Calu3 (cell line): ENCODE measurements at places on chromosomes 6 and 20. TPM values are rescaled to one million over a fixed set of nuclear protein-coding genes. Genes with fewer than 3 reads are reported as not detected.

MRAP2 gene
- 0.22 and 0.38 TPM in 2 replicates for total RNA-seq

RAET1L gene
- 1.3 and 2.3 TPM in 2 replicates for total RNA-seq

- DNase-seq = no peak
Measured at GRCh38 chr6:166168616-166169548, 1.2 kb upstream of the TBXT start.

- DNase-seq = no peak
Measured at GRCh38 chr6:140833408-140833807, 1299.3 kb upstream of the GJE1 start.

GRCh38 chr6:12266571-12266970 is 23.6 kb upstream of the EDN1 start:
- DNase-seq = no peak

GRCh38 chr6:42512579-42512978 is 51.2 kb upstream of the UBR2 start:
- peak; percentile 16 for DNase-seq

NINL gene
- total RNA-seq = 8.5 and 9.1 TPM in 2 replicates

- no peak for DNase-seq
Measured at GRCh38 chr20:42051921-42052320, 433.7 kb upstream of the CHD6 start.

GRCh38 chr20:55264703-55265239 is 740.5 kb downstream of the CBLN4 start:
- no peak for DNase-seq

GRCh38 chr6:123879749-123880148 is 76.1 kb downstream of the NKAIN2 start:
- DNase-seq = no peak

DNA sequence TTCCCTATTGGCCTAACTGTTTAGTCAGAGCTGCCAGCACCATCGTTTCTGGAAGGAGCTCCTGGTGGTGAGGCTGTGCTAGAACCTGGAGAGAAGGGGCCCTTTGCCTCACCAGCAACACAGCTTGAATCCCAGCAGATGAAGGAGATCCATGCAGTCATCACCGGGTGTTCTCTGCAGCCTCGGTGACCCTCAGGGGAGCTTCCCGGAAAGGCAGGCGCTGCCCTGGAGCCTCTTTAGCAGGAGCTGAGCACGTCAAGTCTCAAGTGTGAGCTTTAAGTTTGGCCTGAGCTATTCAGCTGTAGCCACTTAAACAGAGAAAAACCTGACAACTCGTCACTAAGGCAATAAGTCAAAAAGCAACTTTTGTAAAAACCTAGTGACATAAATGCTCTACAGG is 181.2 kb upstream of the FOXQ1 start:
- no peak for DNase-seq

PABPC1L gene
- total RNA-seq = 172 and 182 TPM in 2 replicates

DNA sequence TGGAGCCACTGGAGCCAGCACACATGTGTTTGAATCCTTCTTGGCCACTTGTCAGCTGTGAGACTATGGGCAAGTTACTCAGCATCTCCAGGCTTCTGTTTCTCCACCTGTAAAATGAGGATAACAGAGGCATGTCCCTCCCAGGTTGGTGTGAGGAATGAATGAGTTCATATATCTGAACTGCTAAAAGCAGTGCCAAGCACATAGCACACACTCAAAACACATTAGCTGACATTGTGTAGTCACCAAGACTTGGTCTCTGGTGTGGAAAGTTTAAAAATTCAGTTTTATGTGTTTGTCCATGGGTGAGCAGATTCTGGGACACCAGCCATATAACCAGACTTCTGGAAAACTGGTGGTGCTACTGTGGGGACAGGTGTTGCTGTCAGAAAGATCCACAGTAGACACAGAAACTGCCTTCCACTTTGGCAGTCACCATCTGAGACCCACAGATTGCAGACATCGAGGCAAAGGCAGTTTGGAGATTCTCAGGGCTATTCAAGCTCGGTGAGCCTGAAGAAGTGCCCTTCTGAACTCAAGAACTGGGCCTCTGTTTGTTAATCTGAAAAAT is 115.8 kb downstream of the MRPL14 start:
- DNase-seq = no peak

GRCh38 chr6:75230484-75231325 is 12.9 kb downstream of the COX7A2 start:
- DNase-seq = peak; percentile 51

GRCh38 chr6:156735751-156736150 is 41.4 kb upstream of the ARID1B start:
- no peak for DNase-seq

SIM1 gene
- total RNA-seq = not detected in 2 replicates

DNA sequence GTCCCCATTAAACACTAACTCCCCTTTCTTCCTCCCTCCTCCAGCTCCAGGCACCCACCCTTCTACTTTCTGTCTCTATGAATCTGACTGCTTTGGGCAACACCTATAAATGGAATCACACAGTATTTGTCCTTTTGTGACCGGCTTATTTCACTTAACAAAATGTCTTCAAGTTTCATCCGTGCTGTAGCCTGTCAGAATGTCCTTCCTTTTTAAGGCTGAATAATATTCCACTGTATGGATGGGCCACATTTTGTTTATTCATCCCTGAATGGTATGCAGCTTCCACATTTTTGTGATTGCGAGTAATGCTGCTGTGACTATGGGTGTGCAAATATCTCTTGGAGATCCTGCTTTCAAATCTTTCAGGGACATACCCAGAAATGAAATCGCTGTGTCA is 28.4 kb downstream of the BMP7 start:
- DNase-seq = no peak

DNA sequence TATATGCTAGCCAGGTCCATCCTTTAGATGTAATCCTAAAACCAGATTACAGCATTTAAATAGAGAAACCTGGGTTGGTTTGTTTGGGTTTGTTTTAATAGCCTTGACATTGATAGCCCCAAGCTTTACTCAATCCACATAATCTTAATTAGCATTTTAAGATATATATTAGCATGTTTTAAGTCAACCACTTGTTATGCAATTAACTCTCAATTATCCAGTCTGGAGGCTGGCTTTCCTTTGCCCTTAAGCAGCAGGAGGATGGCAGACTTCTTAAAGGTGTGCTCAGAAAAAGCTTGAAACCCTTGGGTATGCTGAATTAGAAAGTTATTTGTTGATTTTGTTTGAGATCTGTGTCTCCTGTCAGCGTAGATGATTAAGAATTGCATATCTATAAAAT is 46.3 kb upstream of the SMIM28 start:
- no peak for DNase-seq

- DNase-seq = peak; percentile 13
Measured at GRCh38 chr6:20876036-20876435, 341.8 kb downstream of the CDKAL1 start.

- no peak for DNase-seq
Measured at GRCh38 chr6:49155316-49155715, 307.7 kb downstream of the MMUT start.

DNA sequence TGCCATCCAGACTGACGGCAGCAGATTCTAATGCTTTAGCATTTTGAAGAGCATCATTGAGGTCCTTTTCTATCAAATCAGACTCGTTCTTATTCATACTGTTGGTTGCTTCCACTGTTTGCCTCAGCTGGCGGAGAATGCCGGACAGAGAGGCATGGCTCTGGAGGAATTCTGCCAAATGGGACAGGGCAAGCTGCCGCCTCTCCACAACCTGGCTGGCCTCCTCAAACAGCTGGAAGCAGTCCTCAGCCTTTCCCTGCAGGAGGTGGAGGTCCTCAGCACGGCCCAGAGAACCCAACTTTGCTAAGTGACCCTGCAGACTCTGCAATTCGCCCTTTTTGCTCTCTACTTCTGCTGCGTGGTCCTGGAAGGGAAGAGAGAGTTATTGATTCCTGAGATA is 220.5 kb downstream of the SYNE1 start:
- DNase-seq = no peak

- no peak for DNase-seq
Measured at GRCh38 chr20:5621305-5621704, 128.9 kb upstream of the SHLD1 start.

DNA sequence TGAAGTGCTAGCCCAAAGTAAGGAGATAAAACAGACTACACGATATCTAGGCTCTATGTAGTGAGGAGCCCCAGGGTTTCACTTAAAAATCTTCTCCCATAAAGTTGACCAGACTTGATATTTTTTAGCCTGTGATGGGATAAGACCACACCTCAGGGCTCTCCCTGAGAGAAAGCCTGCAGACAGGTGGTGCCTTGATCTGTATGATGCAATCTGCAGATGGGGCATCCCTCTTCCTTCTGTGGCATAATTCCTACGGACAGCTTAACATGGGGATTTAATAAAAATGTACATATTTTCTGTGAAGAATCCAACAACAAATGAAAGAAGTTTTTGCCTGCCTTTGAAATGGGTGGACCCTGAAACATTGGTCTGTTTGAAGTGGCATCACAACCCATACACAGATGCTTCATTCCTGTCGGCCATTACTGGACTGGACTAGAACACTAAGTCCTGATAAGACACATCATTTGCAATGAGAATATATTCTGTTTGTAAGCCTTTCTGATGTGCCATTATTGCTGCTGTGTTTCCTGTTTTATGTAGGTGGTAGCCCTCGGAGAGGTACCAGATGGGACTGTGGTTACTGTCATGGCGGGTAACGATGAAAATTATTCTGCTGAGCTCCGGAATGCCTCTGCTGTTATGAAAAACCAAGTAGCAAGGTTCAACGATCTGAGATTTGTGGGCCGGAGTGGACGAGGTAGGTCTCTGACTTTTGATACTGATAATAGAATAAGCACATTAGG is 53.8 kb upstream of the SUPT3H start:
- DNase-seq = no peak

TNXB gene
- 10.6 and 11.3 TPM in 2 replicates for total RNA-seq

- no peak for DNase-seq
Measured at GRCh38 chr6:169752074-169752623, 727 bp downstream of the ERMARD start.

TGM3 gene
- total RNA-seq = not detected in 2 replicates

- DNase-seq = no peak
Measured at GRCh38 chr6:37251211-37251780, 6.3 kb upstream of the TBC1D22B start.

GRCh38 chr6:37092923-37093727 is 76.8 kb upstream of the PIM1 start:
- DNase-seq = peak; percentile 69

ZMYND8 gene
- total RNA-seq = 53.1 and 77.3 TPM in 2 replicates

LHFPL5 gene
- total RNA-seq = 0.42 and 0.66 TPM in 2 replicates

EFCAB8 gene
- 1.1 and 2.5 TPM in 2 replicates for total RNA-seq

GRCh38 chr20:61517419-61517818 is 265.4 kb downstream of the CDH4 start:
- DNase-seq = no peak

GRCh38 chr6:17816921-17817611 is 110.3 kb upstream of the NUP153 start:
- no peak for DNase-seq

- DNase-seq = no peak
Measured at GRCh38 chr6:141874930-141875602, 257.7 kb upstream of the GJE1 start.

DZANK1 gene
- total RNA-seq = 0.86 and 1.0 TPM in 2 replicates

DNA sequence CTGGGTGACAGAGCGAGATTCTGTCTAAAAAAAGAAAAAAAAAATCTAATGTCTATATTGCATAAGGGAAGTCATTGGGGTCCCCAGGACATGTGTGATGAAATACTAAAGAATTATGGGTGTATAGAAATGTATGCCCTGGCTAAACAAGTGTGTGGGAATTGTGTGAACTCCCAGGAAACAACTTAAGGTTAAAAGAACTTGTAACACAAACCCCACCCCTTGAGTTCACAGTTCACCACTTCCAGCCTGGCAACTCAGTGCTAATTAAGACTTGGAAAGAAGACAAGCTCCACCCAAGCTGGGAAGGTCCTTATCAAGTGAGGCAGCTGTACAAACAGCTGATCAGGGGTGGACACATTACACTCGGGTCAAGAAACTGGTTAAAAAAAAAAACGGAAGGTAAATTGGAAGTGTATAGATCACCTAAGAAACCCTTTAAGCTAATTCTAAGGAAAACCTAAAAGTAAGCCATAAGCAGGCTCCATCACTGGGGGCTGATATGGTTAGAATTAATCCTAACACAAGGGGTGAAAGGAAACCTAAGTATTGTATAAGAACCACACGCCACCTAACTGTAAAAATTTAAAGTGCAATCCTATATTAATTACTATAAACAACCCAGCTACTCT is 25.2 kb downstream of the HLA-A start:
- peak; percentile 33 for DNase-seq

DNA sequence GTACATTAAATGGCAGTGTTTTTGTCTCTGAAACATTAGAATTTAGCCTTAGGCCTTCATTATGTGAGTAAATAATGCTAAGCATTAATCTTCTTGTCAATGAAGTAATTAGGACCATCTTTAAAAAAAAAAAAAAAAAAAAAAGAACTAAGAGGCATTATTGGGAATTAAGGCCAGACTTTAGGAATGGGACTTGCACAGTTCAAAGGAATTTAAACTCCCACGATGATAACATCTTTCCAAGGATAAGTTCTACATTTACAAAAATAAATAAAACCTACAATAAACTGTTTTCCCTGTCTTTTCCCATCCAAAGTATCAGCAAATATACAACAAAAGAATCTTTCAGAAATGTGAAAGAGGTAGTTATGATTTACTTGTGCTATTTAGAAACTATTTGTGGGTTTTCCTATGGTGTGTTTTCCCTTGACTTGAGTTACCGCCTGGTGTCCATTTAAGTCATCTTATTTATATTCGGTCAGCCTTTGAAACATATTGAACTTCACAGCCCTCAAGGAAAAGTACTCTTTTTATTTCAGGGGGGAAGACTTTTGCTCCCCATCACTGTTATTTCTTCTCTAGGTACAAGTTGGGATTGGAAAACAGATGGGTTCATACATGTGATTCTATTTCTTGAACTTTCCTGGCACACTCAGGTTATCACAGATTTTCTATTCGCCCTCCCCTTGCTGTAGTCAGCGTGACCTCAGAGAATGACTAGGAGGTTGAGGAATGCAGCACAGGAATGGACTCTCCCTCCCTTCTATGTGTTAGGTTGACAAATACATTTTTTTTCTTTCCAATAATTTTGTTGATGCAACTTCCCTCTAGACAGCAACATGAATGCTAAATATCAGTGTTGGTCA is 13.6 kb downstream of the STMND1 start:
- peak; percentile 41 for DNase-seq

CCDC170 gene
- 0.26 TPM in 1 of 2 replicates, not detected in the other for total RNA-seq

ID1 gene
- total RNA-seq = 347 and 431 TPM in 2 replicates

GRCh38 chr6:30810813-30811339 is 66.5 kb upstream of the IER3 start:
- peak; percentile 81 for DNase-seq

DNA sequence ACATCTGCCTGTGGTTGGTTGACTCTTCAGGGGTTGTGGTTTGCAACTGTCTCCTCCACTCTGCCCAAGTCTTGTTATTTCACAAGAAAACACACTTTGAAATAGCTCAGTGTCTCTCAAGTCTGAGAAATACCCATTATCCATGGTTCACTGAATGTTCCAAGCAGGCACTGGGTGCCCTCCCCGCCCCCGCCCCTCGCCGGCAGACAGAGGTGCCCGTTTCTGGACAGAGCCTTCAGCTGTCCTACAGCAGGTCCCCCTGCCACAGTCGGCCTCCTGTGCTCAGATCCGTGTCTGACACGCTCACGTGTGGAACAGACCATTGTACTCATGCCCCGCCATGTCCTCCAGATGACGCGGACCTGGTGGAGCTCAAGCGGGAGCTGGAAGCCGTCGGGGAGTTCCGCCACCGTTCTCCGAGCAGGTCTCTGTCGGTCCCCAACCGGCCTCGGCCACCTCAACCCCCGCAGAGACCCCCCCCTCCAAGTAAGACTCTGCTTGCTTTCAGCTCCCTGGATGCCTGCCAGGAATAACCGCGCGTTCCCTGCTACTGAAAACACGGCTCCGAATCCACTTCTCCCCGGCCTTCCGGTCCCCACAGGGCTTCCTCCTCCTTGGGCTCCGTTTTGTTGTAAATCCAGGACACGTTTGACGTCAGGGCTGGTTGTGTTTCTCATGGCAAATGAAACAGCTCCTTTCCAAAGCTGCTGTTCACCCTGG is 81.4 kb downstream of the SERAC1 start:
- DNase-seq = no peak
